Pulmonary artery endothelial cell (primary cell): ENCODE measurements at places on chromosomes 16 and 17.

GRCh38 chr16:73166441-73166851 is 118.5 kb upstream of the ZFHX3 start:
- DNase-seq, result no peak

GRCh38 chr17:77656054-77656453 is 302.4 kb upstream of the TNRC6C start:
- no peak for DNase-seq

GRCh38 chr16:68499006-68499405 is 40.1 kb upstream of the ZFP90 start:
- DNase-seq, result no peak

DNA sequence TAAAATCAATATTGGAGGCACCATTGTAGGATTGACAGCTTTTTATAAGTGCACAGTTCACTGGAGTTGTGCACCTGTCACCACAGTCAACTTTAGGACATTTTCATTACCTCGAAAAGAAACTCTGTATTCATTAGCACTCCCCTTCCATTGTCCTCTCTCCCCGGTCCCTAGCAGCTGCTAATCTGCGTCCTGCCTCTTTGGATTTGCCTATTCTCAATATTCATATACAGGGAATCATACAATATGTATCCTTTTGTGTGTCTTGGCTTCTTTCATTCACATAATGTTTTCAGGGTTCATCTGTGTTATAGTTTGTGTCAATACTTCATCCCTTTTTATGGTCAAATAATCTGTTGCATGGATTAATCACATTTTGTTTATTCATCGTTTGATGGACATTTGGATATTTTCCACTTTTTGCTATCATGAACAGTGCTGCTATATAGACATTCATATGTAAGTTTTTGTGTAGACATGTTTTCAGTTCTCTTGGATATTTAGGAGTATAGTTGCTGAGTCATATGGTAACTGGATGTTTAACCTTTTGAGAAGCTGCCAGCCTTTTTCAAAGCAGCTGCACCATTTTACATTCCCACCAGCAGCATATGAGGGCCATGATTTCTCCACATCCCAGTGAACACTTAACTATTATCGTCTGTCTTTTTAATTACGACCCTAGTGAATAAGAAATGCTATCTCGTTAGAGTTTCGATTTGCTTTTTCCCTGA is 9.8 kb downstream of the DNAJA3 start:
- no peak for DNase-seq

GRCh38 chr17:42378959-42379594 is 9.2 kb downstream of the STAT3 start:
- no peak for DNase-seq

GRCh38 chr16:68451676-68452075 is 3.4 kb upstream of the SMPD3 start:
- no peak for DNase-seq

- DNase-seq, result peak; percentile 32
Observed at GRCh38 chr17:42180922-42181850, at the start of gene KCNH4. TSS of gene KCNH4 (minus strand) at chr17:42181142. CDS start at chr17:42180945, 197 bp downstream.

DNA sequence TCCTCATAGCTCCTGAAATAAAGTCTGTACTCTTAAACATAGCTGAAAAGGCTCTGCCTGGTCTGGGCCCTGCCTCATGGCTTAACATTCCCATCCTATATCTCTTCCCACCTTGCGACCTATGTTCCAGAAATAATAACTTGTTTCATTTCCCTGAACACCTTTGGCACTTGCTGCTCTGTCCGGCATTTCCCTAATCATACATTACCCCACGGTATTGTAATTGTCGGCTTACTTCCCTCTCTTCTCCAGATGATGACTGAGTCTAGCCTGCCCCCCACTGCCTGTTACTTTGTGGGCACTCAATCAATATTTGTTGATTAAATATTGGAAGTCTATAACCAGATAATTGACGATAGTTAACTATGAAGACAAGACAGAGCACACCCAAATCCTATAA is 23.3 kb upstream of the SUPT4H1 start:
- DNase-seq, result no peak
